Esophagus squamous epithelium (tissue), 5 donors: ENCODE measurements at places on chromosomes 2 and 18.

- no peak for DNase-seq
Observed at GRCh38 chr2:183060571-183061231, 17.8 kb upstream of the DUSP19 start.

GRCh38 chr2:40093021-40093675 lies 314.1 kb upstream of the THUMPD2 start:
- DNase-seq: no peak

- no peak for DNase-seq
Observed at GRCh38 chr2:117976581-117976980, 37.3 kb downstream of the CCDC93 start.

- no peak for DNase-seq
Observed at GRCh38 chr2:43329637-43330036, 103.2 kb upstream of the ZFP36L2 start.

- DNase-seq: no peak
Observed at GRCh38 chr2:118202707-118203303, 114.5 kb downstream of the INSIG2 start.

GRCh38 chr2:27065128-27065527 lies 6.3 kb downstream of the OST4 start:
- DNase-seq: no peak

DNA sequence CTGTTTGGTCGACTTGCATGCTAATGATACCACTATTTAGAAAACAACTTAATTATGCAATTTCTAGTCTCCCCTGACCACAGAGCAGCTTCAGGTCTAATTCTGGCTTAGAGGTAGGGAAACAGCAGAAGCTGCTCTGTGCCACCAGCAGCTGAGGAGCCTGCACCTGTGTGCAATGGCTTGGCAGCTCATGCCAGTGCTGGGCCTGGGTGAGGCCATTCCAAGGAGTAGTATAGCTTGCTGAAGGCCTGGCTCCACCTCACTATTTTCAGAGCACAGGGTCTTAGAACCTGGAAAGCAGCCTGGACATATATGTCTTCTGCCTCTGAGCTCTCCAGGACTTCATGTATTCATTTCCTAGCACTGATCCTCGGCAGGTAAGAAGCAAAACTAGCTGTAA lies 62.8 kb downstream of the SPRED2 start:
- DNase-seq: no peak

DNA sequence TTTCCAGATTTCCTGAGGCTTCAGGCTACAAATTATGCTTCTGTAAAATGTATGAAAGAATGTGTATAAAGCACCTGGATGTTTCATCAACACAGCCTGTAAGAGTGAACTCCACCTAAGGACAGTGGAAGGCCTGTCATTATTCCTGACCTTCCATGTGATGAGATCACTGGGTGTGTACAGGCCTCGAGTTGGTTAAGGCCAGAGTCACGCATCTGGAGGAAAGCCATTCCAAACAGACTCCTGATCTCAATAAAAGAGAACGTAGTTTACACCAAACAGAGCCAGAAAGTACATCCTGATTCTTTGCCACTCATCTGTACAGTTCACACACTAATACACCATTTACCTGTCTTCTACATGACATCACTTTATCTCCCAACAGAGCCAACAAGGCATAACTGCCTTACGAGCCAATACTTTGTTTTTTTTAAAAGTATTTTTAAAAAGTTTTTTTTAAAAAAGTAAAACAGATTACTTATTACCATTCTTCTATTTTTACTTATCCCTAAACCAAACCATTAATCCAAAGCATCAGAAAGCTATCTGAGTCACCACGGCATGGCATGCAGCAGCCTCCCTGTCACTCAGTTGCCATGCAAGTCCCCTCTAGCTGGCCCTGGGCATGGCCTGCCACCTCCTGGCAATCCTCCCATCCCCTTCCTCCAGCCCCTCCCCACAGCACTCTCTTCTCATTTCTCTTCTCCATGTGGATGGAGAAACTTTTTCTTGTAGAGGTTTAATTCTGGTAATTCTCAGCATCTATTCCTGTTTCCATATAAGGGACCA lies 78.8 kb upstream of the TFCP2L1 start:
- no peak for DNase-seq

- DNase-seq: no peak
Observed at GRCh38 chr2:198611201-198611600, 806.8 kb downstream of the PLCL1 start.

DNA sequence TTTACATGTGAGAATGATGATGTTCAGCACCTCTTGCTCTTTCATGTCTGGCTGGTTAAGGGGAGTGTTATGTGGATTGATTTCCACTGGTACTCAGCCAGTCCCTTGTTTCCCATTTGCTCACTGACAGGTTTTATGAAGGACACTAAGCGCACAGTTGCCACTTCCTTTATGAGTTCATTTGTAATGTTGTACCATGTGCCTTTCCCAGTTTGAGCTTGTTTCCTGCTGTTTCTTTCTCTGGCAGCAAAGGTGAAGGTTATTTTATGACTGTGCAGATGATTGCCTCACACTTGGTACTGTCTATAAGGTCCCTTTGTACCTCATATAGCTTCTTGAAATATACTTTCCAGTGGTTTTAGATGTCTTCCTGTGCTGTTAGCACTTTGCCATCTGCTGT lies 1700.5 kb upstream of the TMEFF2 start:
- no peak for DNase-seq

- DNase-seq: no peak
Observed at GRCh38 chr2:52117299-52117698, 1085.4 kb upstream of the NRXN1 start.

- no peak for DNase-seq
Observed at GRCh38 chr2:189163889-189164288, 15.7 kb downstream of the COL5A2 start.

DNA sequence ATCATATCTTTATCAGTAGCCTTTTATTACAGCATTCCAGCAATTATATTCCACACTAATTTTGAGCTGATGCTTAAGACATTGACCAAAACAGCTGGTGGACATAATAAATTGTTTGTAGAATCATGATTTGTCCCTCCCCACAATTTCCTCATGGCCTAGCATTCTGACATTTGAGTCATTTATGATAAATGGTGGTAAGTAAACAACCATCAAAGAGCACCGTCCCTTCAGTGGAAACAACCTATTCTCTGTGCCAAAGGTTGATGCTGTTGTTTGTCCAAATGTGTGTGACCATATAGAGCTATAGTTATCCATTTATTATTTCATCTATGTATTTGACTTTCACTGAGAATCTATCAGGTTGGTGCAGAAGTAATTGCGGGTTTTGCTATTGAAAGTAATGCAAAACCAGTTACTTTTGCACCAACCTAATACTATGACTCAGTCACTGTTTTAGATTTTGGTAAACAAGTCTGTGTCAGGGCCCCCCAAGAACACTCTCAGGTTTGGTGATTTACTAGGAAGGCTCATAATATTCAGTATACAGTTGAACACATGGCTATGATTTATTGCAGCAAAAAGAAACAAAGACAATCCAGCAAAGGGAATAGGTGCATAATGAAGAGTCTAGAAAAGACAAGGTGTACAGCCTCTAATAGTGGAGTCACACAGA lies 608.7 kb upstream of the REG3G start:
- no peak for DNase-seq

GRCh38 chr2:174161490-174161889 lies 86.8 kb downstream of the OLA1 start:
- DNase-seq: no peak

DNA sequence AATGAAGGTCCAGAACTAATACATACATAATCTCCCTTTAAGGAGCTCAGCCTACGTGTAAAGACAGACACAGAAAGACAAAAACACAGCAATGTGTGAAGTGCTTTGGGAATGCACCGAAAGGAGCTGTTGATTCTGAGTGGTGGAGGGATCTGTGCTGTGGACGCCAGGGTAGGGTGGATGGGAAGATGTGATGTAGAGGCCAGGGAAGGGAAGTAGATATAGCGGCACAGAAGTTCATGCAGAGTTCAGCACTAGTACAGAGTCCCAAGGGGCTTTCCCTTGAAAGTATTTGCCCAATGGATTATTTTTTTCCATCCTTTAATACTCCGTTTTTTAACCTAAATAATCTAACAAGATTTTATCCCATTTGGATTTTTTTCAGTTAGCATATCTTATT lies 32.1 kb upstream of the DOCK10 start:
- no peak for DNase-seq

GRCh38 chr18:77098538-77099174 lies 33.9 kb downstream of the MBP start:
- no peak for DNase-seq

GRCh38 chr2:47250586-47251403 lies 95.7 kb upstream of the STPG4 start:
- DNase-seq: no peak

- DNase-seq: no peak
Observed at GRCh38 chr2:120346667-120347358, 877 bp downstream of the INHBB start.

- no peak for DNase-seq
Observed at GRCh38 chr18:68769461-68769860, 28.4 kb upstream of the CCDC102B start.

DNA sequence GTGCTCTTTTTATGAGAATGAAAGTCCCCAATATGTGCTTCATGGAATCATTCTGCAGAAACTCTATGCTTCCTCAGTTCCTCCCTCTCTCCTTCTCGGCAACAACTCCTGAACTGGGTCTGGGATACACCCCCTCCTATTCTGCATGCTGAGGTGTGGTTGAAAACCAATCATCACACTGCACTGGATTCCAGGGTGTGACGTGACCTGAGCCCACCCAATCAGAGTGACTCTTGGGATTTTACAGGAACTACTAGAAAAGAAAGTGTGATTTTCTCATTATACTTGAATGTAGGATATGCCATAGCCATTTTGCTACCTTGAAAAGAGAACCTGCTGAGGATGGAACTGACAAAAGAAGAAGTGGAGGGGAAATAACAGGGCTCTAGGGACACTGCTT lies 36.3 kb downstream of the ACVR1 start:
- no peak for DNase-seq
